ENCODE measurements at places on chromosomes 3 and 15.
A peak's percentile ranks its signal among the peaks of the same experiment; 100 is the strongest.

DNA sequence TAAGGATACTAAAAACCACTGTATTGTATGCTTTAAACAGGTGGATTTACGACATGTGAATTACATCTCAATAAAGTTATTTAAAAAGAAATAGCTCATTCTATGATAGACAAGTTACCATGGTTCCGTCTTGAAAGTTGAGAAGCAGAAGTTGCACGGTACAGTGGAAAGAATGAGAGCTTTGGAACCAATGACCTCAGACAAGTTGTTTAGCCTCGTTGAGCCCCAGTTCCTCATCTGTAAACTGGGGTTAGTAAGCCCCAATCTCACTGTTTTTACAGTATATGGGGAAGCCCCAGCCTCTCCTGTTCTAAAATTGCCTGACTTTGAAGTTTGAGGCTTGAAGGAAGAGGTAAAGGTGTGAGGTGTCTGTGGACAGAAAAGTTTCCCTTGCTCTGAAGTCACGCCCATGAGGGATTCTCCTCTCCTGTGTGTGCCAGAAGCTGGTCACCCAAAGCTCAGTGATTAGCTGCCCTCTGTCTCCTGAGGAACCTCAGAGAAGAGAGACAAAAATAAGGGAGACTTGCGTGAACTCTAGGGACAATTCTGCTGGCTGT lies 10.0 kb downstream of the CRYGS start:
- no peak for DNase-seq

DNA sequence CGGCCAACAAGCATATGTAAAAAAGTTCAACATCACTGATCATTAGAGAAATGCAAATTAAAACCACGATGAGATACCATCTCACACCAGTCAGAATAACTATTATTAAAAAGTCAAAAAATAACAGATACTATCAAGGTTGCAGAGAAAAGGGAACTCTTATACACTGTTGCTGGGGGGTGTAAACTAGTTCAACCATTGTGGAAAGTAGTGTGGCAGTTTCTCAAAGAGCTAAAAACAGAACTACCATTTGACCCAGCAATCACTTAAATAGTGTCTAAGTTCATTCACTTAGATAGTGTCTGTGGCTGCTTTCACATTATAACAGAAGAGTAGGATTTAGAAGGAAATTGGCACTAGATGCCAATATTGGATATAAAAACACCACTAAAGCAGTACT lies 49.7 kb downstream of the CGGBP1 start:
- DNase-seq, result no peak

DNA sequence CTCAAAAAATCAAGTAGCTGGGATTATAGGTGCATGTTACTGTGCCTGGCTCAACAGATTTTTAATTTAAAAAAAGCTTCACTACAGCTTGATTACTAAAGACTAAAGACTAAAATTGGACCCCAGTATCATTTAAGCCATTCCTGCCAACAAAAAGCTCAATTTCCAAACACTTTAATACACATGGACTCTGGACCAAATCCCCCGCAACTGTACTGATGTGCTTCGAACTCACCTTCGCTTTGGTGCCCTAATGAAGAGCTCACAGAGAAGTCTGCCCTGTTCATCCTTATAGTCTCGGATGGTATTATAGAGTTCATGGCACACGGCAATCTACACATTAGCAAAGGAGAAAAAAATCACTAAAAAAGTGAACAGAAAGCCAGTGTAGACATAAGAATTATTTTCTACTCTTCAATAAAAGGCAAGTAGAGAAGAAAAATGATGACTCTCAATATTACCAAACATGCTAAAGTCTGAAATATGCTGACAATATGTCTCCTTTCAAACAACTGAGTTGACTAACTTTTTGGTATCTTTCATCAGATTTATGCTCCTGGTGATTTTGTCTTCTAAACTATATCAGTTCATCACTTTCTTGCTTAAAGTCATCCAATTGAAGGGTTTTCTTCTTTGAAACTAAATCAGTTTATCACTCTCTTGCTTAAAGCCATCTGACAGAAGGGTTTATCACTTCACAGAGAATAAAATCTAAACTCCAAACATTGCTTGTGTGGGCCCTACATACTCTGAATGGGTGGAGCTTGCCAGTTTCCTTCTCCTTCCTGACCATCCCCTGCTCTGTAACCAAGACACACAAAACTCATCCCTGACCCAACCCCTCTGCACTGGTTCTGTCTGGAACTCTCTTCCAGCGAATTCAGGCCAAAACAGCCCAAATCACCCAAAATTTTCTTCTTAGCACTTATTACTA lies 7.2 kb downstream of the PBRM1 start:
- no peak for DNase-seq

GRCh38 chr15:94834494-94834893 lies 603.1 kb downstream of the MCTP2 start:
- no peak for DNase-seq

GRCh38 chr3:196965804-196966173 lies 2.8 kb downstream of the PIGZ start:
- DNase-seq, result no peak

- peak; percentile 25 for DNase-seq
Observed at GRCh38 chr15:45442507-45443135, 64.3 kb upstream of the GATM start.

DNA sequence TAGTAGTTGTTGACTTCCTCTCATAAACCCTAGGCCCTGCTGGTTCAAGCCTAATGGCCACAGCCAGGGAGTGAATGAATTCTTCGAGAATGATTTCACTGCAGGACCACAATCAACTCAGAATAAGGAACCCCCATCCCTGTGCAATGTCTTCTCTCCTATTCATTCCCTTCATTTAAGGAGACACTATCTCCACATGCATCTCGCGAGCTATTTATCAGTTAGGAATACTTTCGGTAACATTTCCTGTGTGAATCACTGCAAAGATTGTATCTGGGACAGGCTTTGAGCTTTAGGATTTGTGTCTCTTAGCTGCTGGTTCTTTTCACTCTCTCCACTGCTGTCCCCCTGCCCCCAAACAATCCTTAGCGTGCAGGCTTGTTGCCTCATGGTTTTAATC lies 94.4 kb downstream of the MYLK start:
- DNase-seq, result no peak

Data from SK-MEL-5 (cell line).